COR-L47 (cell line): ENCODE measurements at places on chromosomes 3 and 15.

- DNase-seq: no peak
Observed at GRCh38 chr15:96560246-96560895, 229.9 kb downstream of the NR2F2 start.

GRCh38 chr15:79430901-79431635 is 1.1 kb upstream of the MINAR1 start:
- no peak for DNase-seq

DNA sequence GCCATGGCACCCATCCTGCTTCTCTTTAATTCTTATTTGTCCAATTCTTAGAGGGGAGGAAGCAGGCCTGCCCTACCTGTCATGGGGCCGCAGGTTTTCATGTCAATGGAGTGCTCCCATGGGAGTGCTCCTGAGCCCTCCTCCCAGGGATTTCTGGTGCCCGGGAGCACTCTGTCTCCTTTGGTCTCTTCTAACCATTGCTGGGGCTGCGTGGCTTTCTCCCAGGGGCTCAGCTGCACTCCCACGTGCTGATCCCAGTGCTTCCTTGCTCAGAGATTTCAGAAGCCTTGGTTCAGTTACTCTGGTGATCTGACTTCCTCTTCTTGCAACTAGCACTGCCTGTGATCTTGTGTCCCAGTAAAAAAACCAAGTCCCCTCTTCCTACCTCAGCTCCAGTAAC is 68.0 kb upstream of the ARL8B start:
- DNase-seq: no peak

DNA sequence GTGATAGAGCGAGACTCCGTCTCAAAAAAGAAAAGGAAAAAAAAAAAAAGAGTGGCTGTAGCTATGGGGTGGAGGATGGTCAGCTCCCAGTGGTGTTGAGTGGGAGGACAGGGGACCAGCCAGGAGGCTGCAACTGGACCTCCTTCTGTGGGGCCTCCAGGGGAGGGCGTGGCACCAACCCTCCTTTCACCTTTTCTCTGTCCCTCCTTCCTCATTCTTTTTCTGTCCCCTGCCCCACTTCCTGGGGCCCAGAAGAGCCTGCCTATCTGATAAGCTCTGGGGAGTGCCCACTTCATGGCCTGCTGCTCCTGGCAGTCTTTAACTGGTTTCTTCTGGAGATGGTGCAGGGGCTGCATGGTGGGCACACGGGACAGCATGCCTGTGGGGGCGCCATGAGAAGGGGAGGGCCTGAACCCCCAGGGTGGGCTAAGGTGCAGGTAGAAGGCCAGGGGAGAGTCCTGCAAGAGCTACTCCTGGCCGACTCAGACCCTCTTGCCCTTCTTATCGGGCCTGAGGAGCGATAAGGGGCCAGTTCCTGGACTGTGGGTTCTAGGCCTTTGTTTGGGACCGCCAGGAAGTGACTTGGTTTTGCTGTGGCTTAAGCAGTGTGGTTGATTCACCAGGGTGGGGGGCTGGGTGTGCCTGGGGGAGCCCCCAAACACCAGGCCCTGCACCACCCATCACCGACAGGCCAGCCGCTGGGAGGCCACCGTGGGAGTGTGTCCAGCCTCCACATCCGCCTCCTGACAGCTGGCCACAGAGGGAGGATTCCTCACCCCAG is 49.4 kb upstream of the FLNB start:
- DNase-seq: no peak

DNA sequence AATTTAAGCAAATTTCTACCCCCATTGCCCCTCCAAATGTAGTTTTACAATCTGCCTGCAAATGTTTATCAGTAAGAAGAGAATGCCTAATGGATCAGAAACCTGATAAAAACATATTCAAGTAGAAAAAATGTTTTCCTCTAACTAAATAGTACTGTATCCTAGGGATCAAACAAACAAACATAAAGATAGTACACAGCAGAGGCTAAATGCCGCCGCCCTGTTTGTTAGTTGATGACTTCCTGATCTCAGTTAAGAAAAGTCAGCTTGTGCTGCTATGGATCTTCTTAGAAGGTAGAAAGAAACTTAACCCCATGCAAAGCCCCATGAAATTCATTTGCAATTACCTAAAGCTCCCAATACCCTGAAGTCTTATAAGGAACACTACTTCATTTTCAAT is 387.3 kb upstream of the THBS1 start:
- no peak for DNase-seq

- DNase-seq: no peak
Observed at GRCh38 chr3:101954936-101955335, 105.6 kb downstream of the NFKBIZ start.

DNA sequence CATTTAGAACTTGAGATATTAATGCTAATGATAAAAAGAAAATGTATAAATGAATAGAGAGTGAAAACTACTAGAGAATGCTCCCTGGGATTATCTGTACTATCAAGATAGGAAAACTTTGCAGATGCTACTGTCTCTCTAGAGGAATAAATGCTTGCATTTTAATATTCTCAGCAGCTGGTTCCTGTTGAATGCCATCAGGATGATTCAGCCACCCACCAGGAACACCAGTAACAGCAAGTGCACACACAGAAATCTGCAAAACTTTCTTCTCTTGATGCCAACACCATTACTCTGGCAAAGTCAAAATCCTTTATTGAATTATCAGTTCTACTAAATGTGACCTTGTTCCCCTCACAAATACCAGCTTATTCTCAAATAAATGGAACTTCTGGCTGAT is 148.4 kb downstream of the TIGIT start:
- no peak for DNase-seq

GRCh38 chr3:185335799-185336198 is 27.1 kb upstream of the MAP3K13 start:
- DNase-seq: no peak

DNA sequence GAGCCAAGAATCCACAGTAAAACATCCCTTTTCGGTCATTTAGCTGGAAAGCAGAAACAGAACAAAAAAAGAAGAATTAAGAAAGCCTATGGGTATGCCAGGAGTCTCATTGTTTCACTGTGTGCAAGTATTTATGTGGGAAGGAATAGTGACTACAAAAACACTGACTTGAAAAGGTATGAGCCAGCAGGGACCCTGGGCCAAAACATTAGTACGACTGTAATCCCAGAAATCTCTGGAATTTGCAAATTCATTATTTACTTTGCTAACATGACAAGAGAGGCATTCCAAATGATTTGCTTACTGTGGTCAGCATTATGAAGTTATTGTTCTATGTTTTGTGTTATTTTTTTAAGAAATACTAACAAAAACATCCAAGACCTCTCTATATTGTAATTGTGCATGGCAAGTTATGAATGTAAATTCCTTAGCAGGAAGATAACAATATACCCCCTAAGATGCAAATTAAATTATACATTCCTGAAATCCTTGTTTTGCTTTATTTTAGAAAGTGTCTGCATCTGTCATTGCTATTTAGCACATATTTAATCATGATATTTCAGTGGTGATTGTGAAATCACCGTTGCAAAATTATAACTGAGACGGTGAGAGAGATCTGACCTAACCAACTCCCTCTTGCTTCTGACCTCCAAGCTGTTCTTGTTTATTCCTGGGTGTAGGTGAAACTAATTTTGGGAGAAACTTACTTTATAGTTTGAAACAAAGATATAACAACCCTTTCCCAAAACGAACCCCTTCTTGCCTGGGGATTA is 299.2 kb downstream of the ZPLD1 start:
- DNase-seq: no peak

DNA sequence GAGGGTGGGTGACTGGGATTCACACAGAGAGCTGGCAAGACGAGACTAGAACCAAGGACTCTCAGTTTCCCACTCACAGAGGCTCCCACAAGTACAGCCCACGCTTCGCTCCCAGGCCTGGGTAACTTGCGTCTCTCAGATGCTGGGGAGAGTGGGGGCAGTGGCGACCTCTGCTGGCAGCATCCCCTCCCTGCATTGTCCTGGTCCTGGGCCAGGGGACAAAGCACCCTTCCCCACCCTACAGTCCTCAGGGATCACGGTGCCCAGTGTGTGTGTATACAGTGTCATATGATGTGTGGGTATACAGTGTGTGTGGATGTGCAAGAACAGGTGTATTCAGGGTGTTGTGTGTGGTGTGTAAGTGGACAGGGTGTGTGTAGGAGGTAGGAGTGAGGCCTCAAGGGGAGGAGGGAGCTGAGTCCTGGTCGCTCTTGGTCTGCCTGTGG is 12.8 kb downstream of the VILL start:
- DNase-seq: no peak

- no peak for DNase-seq
Observed at GRCh38 chr3:52892625-52893311, 4.6 kb downstream of the STIMATE start.

DNA sequence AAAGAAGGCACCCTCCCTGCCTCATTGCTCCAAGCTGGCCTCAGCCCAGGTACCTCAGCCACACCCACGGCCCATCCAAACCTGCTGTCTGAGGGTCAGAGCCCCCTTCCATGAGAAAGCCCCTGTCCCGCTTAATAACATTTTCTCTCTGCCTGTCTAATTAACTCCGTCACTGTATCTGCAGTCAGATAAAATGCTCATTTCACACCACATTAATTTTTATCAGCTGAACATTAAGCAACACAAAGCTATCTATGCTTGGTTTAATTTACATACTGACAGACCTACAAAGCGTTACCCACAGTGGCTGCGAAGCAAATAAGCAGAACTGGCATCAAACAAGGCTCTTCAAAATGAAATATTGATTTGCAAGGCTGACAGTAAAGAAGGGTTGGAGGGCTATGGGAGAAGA is 309.8 kb upstream of the ICE2 start:
- no peak for DNase-seq

- DNase-seq: no peak
Observed at GRCh38 chr3:59764171-59764570, 714.3 kb upstream of the CFAP20DC start.

GRCh38 chr3:53544357-53544756 is 49.9 kb downstream of the CACNA1D start:
- DNase-seq: no peak

DNA sequence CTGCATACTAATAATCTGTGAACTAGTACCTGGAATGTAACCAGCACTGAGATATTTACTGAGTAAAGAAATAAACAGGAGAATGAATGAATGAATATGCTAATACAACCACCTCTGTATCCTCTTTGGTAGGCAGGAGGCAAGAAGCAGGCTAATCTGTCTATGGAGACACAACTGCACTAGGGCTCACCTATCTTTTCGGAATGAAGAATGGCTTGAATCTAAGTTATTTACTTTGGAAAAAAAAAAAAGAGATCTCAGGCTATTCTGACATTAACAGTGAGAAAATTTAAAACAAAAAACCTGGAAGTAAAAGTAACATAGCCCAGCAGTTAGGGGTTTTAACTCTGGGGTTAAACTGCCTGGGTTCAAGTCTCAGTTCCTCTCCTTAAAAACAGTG is 174.2 kb downstream of the FOXP1 start:
- DNase-seq: no peak

- DNase-seq: no peak
Observed at GRCh38 chr3:53518495-53518981, 24.1 kb downstream of the CACNA1D start.

DNA sequence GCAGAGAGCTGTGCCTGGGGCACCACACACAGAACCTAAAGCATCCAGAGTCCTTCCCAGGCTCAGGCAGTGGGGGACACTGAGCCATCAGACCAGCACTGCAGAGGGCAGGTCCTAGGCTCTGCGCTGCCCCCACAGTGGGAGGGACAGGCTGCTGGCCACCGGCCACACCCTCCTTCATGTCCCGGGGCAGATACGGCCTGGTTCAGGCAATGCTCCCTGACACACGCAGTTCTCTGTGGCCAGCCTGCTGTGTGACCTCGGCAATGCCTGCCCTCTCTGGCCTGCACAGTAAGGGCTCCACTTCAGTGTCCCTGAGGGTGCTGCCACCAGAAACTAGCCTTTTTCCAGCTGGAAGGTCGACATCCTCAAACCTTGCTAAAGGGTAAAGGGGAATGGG is 12.4 kb downstream of the LINGO1 start:
- no peak for DNase-seq

DNA sequence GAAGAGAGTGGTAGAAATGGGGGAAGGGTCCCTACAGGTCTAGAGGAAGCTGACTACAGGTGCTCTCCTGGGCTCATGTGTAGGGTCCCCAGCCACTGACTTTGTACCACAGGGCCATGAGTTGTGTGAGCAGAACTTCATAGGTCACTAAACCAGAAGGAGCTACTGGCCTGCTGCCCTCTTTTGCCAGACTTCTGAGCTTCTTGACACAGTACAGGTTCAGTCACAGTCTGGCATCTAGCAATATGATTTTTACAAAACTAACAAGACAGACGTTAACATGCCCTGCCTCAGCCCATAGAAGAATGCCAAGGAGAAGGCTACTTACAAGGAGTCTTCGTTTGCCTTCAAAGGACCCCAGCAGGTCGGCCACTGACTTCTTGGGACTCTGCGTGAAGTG is 3.2 kb downstream of the CCDC80 start:
- no peak for DNase-seq

DNA sequence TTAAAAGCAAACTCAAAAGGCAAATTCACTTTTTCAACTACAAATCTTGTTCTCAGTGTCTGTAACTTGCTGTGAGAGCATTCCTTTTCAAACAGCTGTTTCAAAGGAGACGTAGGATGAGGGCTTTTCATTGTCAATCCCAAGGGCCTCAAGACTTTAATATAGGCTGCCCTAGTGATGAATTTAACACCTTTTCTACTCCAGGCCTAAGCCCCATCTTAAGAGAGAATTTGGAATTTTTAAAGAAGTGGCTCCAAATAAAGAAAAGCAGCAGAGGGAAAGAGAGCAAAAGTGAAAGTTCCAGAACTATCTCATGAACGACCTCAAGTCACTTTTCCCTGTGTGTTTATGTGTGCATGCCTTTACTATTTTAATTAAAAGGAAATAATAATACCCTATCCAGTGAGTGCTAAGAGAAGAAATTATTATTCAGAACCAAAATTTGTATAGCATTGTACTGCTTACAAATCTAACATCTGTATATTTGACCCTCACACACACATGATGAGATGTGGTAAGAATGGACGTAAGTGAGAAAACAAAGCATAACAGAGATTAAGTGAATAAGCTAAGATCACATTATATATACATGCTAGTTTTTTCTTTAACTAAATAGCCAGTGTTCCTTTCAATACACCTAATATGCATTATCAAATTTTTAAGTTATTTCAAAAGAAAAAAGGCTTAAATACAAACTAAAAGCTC is 196.4 kb downstream of the VGLL3 start:
- DNase-seq: no peak
